ENCODE measurements at places on chromosomes 3 and 15.

DNA sequence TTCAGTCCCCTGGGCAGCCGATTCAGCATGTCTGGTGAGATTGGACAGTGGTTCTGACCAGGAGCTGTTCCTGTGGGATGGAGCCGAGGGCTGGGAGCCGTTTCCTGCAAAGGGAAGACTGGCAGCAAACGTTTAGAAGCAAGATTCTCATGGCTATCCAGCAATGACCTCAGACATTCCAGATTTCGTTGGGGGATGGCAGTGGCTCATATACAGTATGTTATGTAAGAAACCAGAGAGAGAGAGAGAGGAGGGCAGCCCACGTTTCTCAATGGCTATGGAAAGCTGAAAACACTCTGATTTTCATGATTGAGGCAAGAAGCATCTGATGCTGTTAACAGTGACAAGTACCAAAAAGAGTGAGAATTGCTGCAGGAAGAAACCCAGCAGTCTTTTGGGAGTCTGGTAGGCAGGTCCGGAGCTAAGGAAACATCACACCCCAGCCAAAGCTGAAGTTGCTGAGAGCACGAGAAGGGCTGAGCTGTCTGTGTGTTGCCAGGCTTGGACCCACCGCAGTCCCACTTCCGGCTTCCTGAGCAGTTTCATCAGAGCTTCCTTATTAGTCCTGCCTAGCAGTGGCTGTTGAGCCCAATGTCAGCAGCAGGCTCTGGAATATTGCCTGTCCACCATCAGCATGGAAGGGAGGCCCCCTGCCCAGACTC is 25.6 kb upstream of the VPS8 start:
- DNase-seq, result no peak

GRCh38 chr3:102866845-102867244 is 432.0 kb downstream of the ZPLD1 start:
- no peak for DNase-seq

DNA sequence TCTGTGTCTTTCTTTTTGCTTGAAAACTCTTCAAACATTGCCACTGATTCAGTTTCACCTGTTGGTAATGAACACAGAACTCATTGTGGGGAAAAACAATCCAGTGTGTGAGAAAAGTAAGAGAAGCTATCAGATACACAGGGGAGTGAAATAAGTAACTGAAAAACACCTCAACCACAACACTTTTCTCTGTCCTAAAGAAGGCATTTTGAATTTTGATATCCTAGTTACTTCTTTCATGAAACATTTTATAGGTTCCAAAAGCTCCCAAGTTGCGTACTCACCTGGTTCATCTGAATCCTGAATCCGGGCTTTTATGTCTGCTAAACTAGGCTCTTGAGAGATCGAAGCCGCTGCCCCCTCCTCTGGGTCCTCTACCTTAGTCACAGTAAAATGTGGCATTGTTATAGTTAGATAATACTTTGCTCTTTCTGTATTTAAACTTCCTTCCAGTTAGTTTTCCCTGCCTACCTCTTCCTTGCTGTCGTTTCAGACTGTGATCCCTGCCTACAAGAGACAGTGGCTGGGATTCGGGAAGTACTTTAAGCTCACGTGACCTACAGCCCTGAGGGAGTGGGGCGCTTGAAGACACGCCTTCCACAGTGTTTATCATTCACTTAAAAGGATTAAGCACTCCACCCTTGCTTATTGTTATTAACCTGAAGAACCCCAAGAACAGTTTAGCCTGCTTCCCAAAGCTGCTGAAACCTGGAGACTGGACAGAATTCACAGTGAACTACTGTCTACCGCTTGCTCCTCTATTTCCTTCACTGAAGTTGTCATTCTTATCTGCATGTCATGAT is 19.1 kb downstream of the SLC12A6 start:
- DNase-seq, result peak; percentile 28

DNA sequence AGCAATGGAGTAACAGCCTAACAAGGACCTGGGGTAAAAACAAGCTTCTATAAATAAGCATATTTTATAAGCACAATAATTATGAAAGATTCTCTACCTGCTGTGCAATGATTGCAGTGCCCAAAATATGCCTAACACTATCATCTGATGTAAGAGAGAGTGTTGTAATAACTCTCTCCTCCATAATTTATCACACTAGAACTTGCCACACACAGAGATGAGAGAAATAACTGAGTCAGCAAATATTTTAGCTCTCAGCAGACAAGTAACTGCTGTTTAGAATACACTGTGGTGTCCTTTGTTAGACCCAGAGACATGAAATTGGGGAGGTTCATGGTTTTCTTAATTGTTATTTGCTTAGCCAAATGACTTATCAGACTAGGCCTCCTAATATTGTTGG is 105.3 kb upstream of the ACP3 start:
- DNase-seq, result no peak

- DNase-seq, result no peak
Measured at GRCh38 chr15:39554746-39555387, 26.0 kb upstream of the THBS1 start.

DNA sequence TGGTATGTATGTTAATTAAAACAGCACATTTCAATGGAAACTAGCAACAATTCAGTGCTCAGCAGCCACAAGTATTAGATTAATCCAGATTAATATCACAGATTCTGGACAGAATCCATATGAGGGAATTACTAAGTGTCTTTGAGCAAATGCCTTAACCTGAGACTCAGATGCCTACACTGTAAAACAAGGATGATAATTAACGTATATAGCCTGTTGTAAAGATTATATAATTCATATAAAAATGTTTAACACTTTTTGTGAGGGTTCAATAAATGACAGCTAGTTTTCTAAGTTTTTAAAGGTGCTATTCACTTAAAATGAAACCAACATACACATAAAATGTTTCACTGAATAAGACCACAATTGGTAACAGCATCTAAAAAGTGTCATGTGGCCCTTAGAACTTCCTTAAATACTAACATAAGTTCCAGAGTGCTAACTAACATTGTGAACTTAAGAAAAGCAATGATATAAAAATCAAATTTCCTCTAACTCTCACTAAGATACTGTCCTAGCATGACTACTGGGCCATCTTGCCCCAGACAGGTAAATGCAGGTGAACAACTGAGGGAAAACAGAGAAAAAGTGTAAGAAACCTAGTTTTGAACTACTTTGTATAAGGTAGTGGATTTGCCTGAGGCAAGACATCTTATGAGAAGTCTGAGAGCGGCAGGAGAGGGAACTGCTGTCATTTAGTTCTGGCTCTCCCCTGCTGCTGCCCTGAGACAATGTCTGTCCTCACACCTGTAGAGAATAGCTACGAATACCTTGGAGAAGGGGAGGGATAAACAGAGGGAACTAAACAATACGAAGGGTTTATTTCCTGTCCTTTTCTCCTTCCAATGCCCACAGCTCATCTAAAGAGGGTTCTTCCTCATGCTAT is 151.3 kb downstream of the ADAM10 start:
- no peak for DNase-seq

- no peak for DNase-seq
Measured at GRCh38 chr3:66390013-66390412, 110.8 kb downstream of the LRIG1 start.

GRCh38 chr15:45333550-45333949 is 44.8 kb downstream of the GATM start:
- DNase-seq, result no peak

DNA sequence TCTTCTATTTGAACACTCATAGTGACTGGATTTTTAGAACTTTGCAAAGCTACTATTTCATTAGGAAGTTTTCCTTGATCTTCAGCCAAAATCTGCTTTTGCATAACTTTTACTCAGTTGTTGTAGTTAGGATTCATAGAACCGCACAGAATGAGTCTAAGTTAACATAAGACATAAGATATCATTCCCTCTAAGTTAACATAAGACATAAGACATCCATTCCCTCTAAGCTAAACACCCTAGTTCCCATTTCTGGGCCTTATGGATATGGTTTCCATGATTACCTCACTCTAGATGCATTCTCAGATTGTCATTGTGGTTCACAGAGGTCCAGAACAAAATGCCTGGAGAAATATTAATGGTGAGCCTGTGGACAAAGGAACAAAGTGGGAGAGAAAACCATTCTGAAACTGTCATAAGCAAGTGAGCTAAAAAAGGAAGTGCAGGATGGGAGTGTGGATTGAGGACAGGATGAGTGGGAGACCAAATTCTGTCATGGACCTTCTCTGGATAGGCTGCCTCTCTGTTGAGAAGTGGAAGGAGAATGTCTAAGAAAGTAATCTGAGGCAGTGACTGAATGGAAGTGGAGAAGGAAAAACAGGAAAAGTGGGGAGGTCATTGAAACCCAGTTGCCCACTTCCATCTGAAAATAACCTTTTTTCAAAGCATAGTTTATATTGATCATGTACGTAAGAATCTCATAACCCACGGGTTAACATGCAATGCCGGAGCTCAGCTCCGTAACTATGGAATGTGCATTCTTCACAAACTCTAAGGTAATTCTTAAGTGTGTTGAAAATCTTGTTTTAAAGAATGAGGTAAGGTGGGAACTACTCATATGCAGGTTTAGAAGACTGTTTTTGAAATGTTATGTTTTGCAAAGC is 37.4 kb upstream of the SECISBP2L start:
- no peak for DNase-seq

DNA sequence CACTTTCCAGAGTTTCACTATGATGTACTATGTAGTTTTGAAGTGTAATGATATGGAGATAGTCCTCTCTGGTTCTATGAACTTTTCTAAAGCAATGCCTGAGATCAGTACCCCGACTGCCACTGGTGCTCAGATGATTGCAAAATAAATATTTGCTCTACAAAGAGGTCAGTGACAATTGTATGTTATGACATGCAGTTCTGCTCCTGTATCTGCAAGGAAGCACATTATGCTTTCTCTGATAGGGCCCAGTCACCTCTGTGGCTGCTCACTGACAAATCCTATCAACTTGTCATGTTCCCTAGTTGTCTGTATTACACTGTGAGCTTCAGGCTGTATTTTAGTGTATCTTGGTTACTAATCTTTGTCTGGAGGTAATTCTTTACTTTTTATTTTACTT is 362.6 kb downstream of the ROBO1 start:
- DNase-seq, result no peak

DNA sequence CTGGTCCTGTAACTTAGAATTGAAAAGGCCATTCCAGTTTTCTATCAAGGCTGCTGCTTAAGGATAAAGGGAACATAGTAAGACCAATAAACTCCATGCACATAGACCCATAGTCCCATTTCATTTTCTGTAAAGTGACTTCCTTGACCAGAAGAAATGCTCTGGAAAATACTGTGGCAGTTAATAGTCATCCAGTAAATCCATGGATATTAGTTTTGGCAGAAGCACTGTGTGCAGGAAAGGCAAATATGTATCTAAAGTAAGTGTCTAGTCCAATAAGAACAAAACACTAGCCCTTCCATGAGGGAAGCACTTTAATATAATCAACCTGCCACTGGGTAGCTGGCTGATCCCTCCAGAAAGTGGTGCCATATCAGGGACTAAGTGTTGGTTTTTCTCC is 19.3 kb upstream of the MKRN3 start:
- no peak for DNase-seq

- no peak for DNase-seq
Measured at GRCh38 chr3:106025151-106025722, 156.4 kb upstream of the CBLB start.

GRCh38 chr15:77851086-77851485 is 218.4 kb upstream of the LINGO1 start:
- no peak for DNase-seq

DNA sequence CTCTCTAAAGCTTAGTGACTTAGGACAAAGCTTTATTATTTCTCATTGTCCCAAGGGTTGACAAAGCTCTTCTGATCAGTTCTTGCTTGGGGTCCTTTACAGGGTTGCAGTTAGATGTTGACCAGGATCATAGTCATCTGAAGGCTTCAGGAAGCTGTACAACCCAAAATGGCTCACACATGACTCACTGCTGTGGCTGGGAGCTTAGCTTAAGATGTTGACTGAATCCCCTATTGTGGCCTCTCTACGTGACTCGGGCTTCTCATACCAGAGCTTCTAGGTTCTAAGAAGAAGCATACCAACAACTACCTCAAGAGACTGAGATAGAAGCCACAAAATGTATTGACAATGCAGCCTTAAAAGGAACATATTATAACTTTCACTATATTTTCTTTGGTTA is 569.6 kb upstream of the ROBO2 start:
- no peak for DNase-seq

DNA sequence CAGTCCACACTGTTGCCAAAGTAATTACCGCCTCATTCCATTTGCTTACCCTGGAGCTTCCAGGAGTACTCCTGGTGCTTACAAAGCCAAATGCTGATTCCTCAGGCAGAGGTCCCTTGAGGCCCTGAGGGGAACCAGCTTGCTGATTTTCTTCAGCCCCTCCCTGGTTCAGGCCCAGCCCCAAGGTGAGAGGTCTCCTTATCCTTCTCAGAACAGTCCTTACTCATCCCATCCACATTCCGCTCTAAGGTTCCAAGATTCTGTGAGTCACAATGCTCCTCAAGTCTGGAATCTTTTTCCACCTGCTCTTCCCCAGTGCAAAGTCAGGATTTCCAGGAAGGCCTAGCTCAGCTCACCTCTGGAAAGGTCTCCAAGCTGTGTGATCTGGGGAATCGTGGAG is 1.8 kb upstream of the ATP10A start:
- DNase-seq, result no peak

DNA sequence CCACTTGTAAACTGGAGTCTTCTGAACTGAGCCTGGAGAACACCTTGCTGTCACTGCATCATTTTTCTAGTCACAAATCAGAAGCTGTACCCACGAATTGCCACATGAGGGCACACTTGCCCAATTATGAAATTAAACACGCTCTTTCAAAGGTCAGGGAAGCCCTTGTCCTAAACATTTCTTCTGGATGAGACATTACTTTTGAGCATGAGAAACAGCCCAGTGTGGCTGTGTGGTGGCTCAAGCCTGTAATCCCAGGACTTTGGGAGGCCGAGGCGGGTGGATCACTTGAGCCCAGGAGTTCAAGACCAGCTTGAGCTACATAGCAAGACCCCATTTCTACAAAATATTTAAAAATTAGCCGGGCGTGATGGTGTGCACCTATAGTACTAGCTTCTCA is 27.5 kb upstream of the CFAP161 start:
- DNase-seq, result no peak

- DNase-seq, result no peak
Measured at GRCh38 chr15:87680208-87680607, 576.3 kb downstream of the NTRK3 start.

DNA sequence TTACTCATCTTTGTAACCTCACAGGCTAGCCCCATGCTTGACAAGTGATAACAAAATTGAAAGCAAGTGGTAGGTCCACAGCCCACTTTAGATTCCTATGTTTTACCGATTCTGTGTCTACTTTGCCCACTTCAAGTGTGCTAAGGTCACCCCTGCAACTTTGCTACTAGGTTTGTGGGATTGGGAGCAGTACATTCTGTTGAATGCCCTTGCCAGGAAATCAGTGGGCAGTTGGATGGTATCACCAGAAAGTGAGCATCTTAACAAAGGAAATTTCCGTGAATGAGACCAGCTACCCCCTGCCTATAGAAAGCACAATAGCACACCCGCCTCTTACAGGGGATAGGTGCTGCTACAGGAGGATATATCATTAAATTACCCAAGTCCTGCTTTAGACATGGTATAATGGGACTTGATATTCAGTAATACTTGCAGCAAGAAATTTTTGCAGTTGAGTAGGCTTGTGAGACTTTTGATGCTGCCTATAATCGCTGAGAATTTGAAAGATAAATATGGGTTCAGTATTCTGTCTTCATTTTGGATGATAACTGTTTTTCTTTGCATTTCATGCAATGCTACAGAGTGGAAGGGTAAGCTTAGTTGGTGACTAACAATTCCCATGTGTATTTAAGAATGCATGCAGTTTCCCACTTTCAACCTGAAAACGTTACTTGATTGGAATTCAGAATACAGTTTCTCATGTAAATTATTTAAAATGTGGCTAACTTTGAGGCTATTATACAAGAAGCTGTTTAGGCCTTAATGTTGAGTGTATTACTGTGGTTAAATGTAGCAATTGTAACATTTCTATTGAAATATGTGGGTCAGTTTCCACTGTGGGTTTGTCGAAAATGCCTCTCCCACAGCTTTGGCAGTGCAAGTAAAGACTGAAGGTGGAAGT is 9.5 kb downstream of the EBLN2 start:
- DNase-seq, result no peak
